ENCODE measurements at places on chromosomes 12 and 14.

- no peak for DNase-seq
Measured at GRCh38 chr12:101238800-101239329, 28.8 kb upstream of the SLC5A8 start.

GRCh38 chr14:61536661-61537562 lies 158.4 kb upstream of the HIF1A start:
- DNase-seq = no peak

- no peak for DNase-seq
Measured at GRCh38 chr14:55075628-55076175, 24.3 kb downstream of the MAPK1IP1L start.

DNA sequence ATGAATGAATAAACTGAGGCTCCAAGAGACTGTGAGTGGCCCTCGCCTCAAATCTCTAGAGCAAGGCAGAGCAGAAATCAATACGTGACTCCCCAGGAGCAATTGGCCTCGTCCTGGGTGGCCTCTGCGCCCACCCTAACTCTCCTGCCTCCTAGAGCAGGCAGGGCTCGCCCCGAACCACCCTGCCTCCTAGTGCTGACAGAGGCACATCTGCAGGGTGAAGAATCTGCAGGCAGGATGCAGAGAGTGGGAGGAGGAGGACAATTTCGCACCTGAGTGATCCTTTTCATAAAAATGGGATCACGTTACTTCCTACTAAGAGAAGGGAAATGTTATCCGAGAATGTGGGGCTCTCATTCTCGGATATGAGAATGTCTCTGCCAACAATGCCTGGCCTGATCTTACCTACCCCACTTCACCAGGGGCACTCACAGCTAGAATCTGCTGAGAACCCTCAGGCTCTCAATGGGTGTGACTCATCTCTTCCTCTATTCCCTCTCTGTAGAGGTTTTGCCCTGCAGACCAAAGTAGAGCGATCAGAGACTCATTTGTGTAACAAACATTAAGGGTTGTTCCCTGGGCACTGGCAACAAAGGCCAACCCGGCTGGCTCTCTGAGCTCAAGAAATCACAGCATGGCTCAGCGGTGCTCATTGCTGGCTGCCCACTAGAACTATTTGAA lies 61.7 kb upstream of the BCL2L14 start:
- no peak for DNase-seq

GRCh38 chr12:3668479-3669165 lies 84.3 kb downstream of the CRACR2A start:
- no peak for DNase-seq

DNA sequence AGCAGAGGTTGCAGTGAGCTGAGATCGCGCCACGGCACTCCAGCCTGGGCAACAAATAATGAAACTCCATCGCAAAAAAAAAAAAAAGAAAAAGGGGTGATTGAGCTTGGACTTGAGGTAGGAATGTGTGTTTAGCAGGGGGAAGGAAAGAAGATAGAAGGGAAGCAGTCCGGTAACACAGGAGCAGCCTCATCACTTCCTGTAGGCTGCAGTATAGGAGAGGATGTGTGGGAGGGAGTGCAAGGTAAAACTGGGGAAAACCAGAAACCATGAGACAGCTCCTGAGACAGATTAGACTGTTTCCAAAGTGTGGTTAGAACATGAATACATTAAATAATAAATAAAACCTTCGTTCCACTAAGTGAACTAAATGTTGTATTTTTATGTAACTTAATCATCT lies 49.2 kb downstream of the FGD4 start:
- no peak for DNase-seq

GRCh38 chr14:96986256-96987085 lies 189.3 kb downstream of the VRK1 start:
- no peak for DNase-seq

DNA sequence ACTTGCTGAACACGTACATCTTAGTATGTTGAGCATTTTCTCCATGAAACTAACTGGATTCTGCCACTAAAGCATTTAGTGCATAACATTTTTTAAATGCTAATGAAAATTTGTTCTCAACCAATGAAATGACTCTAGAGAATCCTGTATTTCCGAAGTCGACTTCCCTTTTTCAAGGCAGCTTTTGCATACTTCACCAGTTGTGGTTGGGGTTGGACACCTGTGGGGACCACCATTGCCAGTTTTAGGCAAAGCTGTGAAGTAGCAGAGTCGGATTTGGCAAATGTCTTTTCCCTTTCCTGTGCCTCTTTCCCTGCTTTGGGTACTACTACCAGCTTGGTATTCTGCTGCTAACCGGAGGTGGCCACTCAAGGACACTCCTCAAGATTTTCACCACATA lies 349.2 kb downstream of the BCAT1 start:
- DNase-seq = no peak

DNA sequence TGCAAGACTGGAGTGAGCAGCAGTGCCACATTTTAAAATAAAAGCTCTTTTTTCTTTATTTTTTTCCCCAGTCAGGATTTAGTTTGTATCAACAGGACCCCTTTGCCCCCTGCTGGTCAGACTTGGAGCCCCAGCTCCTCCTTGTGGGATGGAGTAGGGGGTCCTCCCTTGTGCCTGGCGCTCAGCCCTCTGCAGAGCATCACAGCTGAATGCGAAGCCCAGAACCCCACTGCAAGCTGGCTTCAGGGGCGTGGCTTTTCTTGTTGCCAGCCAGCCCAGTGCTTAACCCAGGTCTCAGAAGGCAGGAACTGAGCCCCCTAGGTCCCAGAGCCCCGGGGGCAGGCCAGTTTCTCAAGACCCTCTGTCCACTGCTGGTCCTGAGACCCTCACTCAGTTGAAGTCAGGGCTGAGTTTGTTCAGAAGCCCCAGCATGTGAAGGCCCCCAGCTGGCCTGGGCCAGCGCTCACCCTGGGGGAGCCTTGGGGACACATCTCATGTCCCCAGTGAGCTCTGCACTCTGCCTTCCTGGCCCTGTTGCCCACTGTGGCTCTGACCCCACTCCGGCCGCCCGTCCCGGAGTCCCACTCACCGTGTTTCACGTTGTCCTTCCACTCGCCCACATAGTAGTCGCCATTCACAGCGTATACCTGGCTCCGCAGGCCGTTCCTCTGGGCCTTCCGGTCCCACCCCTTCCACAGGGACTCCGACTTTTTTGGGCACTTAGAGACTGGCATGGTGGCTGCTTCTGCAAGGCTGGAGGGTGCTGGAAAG lies 519 bp downstream of the MORN3 start:
- DNase-seq = no peak

GRCh38 chr12:58932806-58933681 lies 12.7 kb upstream of the LRIG3 start:
- DNase-seq = no peak

- DNase-seq = no peak
Measured at GRCh38 chr12:124854637-124855184, 9.0 kb downstream of the SCARB1 start.

DNA sequence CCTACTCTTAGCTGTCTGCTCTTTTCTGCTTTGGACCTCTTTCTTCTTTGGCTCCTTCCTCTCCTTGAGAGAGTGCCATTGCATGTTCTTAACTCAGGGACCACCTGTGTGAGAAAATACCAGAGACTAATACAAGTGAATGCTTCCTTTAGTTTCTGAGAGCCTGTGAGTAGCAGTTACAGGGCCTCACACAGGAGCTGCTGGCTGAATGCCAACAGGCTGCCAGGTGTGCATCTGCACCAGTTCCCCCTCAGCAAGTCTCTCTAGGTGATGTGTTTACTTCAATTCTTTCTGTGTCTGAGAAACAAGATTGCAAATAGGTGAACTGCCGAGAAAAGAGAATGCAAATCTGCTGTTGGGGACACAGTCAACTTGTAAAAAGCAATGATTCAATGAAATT lies 108.2 kb downstream of the STXBP6 start:
- no peak for DNase-seq

- no peak for DNase-seq
Measured at GRCh38 chr12:69685810-69686209, 13.3 kb downstream of the BEST3 start.

All from activated gamma-delta T cell (primary cell).